Kidney (tissue), 22 donors: ENCODE measurements at places on chromosomes 1 and 21. TPM values are rescaled to one million over a fixed set of nuclear protein-coding genes. Genes with fewer than 3 reads are reported as not detected.

GRCh38 chr1:80427881-80428280 is 1372.9 kb upstream of the ADGRL2 start:
- H3K4me1 ChIP-seq, result no peaks in the 10 kb centered on the region
- DNase-seq, result no peak
- H3K36me3 ChIP-seq, result no peaks in the 10 kb centered on the region

DNA sequence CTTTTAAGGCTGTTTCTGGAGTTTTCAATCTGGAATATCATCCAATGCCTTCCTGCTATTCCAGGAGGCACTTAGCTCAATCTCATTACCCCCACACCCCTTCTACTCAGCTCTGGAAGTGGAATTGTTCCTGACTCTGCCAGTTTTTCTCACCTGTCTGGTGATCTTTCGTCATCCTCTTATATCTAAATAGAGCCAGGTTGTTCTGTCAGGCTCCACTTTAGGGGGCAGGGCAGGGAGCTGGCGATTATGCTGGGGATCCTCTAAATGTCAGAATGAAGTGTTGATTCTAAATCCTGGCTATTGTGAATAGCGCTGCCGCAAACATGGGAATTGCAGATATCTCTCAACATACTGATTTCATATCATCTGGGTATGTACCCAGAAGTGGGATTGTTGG is 63.6 kb upstream of the ETV3 start:
- H3K4me3 ChIP-seq, result no peak overlapping the region
- no peaks in the 10 kb centered on the region for H3K4me1 ChIP-seq
- no peaks in the 10 kb centered on the region for H3K36me3 ChIP-seq
- no peak for DNase-seq

GRCh38 chr1:16117369-16117768 is 38.5 kb downstream of the EPHA2 start:
- DNase-seq, result no peak
- no peak overlapping the region for H3K27ac ChIP-seq
- no peaks in the 10 kb centered on the region for H3K27me3 ChIP-seq
- no peaks in the 10 kb centered on the region for H3K4me1 ChIP-seq

DNA sequence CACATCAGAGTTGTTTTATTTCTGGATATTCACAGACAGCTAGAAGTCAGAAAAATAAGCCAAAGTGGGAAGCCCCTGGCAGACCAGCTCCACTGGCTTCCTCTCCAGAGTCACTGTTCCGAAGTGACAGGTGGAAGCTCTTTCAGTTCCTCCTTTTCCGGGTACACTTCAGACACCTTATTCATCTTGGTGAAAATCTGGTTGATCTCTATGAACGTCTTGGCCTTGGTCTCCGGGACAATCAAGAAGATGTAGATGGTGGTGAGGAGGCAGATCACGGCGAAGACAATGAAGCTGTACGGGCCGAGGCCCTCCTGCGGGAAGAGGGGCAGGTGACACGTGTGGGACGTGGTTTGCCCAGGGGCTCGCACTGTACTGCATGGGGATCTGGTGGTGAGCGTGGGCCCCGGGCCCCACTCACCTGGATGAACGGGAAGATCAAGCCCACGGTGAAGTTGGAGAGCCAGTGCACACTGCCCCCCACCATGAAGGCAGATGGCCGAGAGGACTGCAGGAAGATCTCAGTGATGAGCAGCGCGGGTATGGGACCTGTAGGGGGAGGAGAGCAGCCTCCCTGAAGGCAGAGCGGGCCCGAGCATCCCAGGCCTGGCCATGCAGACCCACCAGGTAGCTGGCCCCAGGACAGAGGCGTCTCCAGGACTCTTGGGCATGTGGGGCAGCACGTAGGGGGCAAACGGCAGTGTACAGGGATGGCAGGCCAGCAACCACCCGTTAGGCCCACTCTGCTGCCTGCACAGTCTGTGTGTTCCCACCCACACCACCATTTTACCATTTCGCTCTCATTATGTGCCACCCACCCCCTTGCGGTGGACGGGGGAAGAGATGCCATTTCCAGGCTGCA is 11.5 kb upstream of the SLC2A7 start:
- H3K36me3 ChIP-seq, result no peaks in the 10 kb centered on the region
- H3K27ac ChIP-seq, result no peak overlapping the region
- H3K27me3 ChIP-seq, result no peaks in the 10 kb centered on the region
- no peak overlapping the region for H3K4me3 ChIP-seq
- H3K4me1 ChIP-seq, result no peaks in the 10 kb centered on the region

- H3K36me3 ChIP-seq, result no peaks in the 10 kb centered on the region
- H3K27me3 ChIP-seq, result no peaks in the 10 kb centered on the region
- DNase-seq, result no peak
- H3K27ac ChIP-seq, result no peak overlapping the region
- H3K4me1 ChIP-seq, result no peaks in the 10 kb centered on the region
Observed at GRCh38 chr1:91381844-91382243, 22.8 kb downstream of the HFM1 start.

GRCh38 chr1:83857103-83857502 is 141.8 kb downstream of the TTLL7 start:
- no peaks in the 10 kb centered on the region for H3K27me3 ChIP-seq
- no peak overlapping the region for H3K27ac ChIP-seq
- no peaks in the 10 kb centered on the region for H3K36me3 ChIP-seq
- no peaks in the 10 kb centered on the region for H3K4me1 ChIP-seq
- no peak for DNase-seq
- no peak overlapping the region for H3K4me3 ChIP-seq

DNA sequence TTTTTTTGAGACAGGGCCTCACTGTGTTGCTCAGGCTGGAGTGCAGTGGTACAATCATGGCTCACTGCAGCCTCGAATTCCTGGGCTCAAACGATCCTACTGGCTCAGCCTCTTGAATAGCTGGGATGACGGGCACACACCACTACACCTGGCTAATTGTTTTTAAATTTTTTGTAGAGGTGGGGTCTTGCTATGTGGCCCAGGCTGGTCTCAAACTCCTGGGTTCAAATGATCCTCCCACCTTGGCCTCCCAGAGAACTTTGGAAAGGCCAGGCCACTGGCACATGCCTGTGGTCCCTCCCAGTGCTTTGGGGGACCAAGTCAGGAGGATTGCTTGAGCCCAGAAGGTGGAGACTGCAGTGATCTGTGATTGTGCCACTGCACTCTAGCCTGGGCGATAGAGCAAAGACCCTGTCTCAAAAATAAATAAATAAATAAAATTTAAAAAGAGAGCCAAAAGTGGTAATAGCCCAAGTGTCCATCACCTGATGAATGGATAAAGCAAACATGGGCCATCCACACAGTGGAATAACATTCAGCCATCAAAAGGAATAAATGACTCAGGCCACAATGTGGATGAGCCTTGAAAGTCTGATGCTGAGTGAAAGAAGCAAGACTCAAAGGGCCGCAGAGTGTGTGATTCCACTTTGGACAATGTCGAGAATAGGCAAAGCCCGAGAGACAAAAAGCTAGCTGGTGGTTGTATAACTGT is 40.8 kb downstream of the PRSS38 start:
- no peak overlapping the region for H3K4me3 ChIP-seq
- no peak overlapping the region for H3K27ac ChIP-seq
- no peaks in the 10 kb centered on the region for H3K27me3 ChIP-seq
- H3K4me1 ChIP-seq, result no peaks in the 10 kb centered on the region
- H3K36me3 ChIP-seq, result no peaks in the 10 kb centered on the region
- DNase-seq, result no peak

GRCh38 chr1:230909974-230910754 is 41.8 kb upstream of the C1orf198 start:
- DNase-seq, result no peak
- H3K27ac ChIP-seq, result no peak overlapping the region
- H3K27me3 ChIP-seq, result no peaks in the 10 kb centered on the region
- peaks cover 4% of the 10 kb centered on the region for H3K4me1 ChIP-seq

DNA sequence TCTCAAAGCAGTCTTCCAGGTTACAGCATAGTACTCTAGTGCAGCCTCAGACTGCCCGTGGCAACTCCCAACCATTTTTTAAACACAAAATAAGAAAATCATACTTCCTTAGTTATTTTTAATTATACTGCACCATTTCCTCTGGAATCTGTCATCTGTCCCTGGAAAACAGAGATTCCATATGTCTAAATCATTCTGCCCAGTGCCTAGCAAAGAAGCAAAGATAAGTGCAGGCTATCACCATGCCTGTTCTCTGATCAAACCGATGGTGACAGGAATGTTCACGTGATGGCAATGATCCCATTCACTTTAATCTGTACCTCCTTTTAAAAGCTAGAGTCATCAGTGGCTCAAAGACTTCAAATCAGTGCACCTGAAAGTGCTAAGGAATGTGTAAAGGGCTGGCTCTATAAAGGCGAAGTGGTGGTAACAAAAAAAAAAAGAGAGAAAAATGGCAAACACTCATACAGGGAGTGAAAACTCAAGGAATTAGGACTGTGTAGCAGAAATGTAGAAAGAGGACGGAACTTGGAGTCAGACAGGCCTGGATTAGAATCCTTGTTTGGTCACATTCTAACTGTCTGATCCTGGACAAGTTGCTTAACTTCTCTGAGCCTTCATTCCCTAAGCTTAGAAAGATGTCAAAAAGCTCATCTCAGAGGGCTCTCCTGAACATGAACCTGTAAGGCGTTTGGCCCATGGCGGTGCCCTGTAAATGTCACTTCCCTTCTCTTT is 9.9 kb upstream of the CCN1 start:
- DNase-seq, result no peak
- H3K4me3 ChIP-seq, result no peak overlapping the region
- no peak overlapping the region for H3K27ac ChIP-seq
- H3K36me3 ChIP-seq, result no peaks in the 10 kb centered on the region
- H3K27me3 ChIP-seq, result no peaks in the 10 kb centered on the region
- no peaks in the 10 kb centered on the region for H3K4me1 ChIP-seq

DNA sequence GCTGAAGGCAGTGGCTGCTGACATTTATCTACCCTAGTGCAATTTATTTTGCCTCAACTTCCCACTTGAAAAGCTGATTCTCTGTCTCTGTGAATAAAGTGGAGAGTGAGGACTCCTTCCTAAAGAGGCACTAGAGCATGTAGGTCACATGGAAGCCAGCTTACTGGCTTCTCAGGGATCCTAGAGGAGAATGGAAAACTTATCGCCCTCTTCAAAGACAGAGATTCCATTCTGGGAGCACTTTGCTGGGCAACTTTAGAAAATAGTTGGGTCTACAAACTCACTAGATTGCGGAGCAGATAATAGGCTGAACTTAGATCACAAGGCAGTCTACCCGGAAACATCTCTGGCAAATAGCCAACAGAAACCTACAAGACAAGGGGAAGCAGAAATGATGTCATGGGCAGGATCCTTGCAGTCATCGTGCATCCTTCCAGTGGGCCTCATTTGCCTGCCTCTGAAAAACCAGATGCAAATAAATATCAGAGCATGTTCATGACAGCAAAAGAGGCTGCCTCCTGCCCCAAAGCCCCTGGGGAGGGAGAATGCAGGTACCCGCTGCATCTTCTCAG is 104.8 kb upstream of the BARHL2 start:
- H3K27me3 ChIP-seq, result no peaks in the 10 kb centered on the region
- H3K36me3 ChIP-seq, result no peaks in the 10 kb centered on the region
- H3K4me1 ChIP-seq, result no peaks in the 10 kb centered on the region
- no peak overlapping the region for H3K4me3 ChIP-seq
- H3K27ac ChIP-seq, result no peak overlapping the region

DNA sequence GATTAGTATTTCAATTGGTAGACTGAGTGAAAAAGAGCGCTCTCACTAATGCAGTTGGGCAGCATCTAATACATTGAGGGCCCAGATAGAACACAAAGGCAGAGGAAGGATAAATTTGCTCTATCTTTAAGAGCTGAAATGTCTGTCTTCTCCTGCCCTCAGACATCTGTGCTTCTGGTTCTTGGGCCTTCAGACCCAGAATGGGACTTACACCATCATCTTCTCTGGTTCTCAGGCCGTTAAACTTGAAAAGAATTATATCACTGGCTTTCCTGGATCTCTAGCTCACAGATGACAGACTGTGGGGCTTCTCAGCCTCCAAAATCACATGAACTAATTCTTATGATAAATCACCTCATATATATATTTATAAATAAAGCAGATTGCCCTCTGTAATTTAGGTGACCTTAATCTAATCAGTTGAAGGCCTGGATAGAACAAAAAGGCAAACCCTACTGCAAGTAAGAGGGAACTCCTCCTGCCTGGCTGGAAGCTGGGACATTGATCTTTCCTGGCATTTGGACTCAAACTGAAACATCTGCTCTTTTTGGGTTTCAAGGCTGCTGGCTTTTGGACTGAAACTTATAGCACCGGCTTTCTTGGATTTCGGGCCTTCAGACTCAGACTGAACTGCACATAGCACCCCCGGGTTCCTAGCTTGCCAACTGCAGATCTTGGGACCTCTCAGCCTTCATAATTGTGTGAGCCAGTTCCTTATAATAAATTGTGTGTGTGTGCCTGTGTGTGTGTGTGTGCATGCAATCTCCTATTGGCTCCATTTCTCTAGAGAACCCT is 390.4 kb upstream of the PLXNA2 start:
- H3K36me3 ChIP-seq, result no peaks in the 10 kb centered on the region
- no peak for DNase-seq
- no peaks in the 10 kb centered on the region for H3K27me3 ChIP-seq
- no peak overlapping the region for H3K27ac ChIP-seq
- no peak overlapping the region for H3K4me3 ChIP-seq

The FMN2 gene
- 0.06 TPM for total RNA-seq

The BPNT1 gene
- 25.7 TPM for total RNA-seq

DNA sequence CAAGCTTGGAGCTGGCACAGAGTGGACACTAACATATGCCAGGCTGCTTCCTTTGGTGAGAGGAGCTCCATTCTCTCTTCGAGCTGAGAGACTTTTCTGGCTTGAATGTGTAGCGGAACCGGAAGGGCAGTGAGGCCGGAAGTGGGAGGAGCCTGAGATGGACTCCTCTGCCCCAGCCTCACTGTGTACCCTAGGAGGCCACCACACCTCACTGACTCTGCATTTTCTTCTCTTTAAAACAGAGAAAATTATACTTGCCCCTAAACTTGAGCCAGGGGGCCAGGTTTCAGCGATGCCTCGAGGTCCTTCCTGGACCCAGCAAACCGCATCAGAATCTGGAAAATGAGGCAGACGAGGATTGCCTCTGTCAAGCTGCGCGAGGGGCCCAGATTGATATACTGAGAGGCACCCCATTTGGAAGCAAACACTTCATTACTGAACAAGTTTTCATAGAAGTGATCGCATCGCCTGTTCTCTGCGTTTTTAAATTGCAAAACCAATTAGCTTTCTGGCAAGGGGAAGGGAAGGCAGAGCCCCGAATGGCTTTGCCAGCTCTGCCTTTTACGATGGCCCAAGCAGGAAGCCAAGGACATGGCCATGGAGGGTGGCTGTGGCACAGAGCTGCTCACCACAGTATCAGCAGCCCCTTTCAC is 708.1 kb downstream of the PTPRU start:
- H3K4me1 ChIP-seq, result no peaks in the 10 kb centered on the region
- no peaks in the 10 kb centered on the region for H3K36me3 ChIP-seq
- H3K4me3 ChIP-seq, result no peak overlapping the region
- DNase-seq, result no peak
- H3K27ac ChIP-seq, result no peak overlapping the region
